NCI-H187 (cell line): ENCODE measurements at places on chromosomes 4 and X.
A peak's percentile ranks its signal among the peaks of the same experiment; 100 is the strongest.

DNA sequence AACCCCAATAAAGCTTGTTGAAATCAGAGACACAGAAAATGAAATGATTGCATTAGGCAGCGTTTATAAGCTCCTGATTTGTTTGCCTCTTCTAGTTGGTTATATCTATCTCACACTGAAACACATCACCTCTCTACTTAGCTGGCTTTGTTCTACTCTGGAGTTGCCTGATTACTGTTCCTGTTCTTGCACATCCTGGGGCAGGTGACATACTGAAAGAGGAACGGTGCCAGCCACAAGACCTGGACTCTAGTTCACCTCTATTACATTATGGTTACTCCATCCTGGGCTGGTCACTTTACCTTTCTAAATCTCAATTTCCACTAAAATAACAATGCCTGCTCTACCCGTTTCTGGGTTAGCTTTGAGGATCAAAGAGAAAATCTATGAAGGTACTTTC, 47.9 kb downstream of the TRIM2 start:
- no peak for DNase-seq

- DNase-seq: no peak
These were observed 93.3 kb downstream of the RASGEF1B start for GRCh38 chr4:81378386-81378785.

GRCh38 chr4:182924497-182924896, 7.3 kb upstream of the DCTD start:
- no peak for DNase-seq

GRCh38 chr4:34628471-34628870, 1615.8 kb downstream of the ARAP2 start:
- DNase-seq: no peak

GRCh38 chr4:119832776-119833175, 204.2 kb upstream of the PDE5A start:
- no peak for DNase-seq

DNA sequence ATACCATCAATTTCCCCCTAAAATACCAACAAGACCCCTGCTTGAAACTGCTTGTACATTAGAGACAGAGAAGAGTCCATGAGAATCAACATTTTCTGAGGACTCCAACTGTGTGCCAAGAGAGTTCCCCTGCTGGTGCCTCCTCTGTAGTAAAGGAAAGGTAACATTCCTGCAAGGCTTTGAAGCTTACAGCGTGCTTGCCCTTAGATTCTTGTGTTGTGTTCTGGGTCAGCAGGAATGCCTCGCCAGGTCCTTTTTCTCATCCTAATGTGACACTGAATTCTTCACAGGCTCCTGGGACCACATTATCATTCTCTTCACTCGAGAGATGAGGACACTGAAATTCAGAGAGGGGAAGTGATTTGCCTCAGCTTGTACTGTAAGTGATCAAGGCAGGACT, 9.7 kb upstream of the EOLA2 start:
- DNase-seq: no peak

- no peak for DNase-seq
These were observed 115.6 kb upstream of the SCML1 start for GRCh38 chrX:17621566-17622270.

- no peak for DNase-seq
These were observed 118.0 kb upstream of the GLRA2 start for GRCh38 chrX:14411326-14411725.

- no peak for DNase-seq
These were observed 828 bp upstream of the BBS12 start for GRCh38 chr4:122731676-122732075.

DNA sequence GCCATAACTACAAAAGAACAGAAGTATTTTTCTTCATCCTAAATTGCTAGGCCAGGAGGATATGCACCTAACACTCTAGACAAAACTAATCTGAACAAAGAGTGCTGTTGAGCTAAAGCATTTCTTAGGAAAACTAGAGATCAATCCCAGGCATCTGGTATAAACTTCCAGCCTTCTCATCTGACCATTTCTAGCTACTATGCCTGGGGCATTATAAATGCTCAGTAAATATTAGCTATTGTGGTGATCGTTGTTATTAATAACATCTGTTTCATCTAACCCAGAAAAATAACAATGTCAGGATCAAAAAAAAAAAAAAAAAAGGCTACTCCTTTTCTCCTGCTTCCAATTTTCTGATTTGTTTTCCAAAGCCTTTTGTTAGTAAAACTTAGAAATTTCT, 7.7 kb upstream of the SLC10A6 start:
- no peak for DNase-seq

GRCh38 chr4:24973747-24974601, 56.8 kb downstream of the LGI2 start:
- DNase-seq: peak; percentile 73

GRCh38 chrX:29143356-29143755, 556.1 kb downstream of the IL1RAPL1 start:
- no peak for DNase-seq

GRCh38 chr4:110055158-110055768, 142.6 kb downstream of the EGF start:
- no peak for DNase-seq

- no peak for DNase-seq
These were observed 14.9 kb downstream of the ELF4 start for GRCh38 chrX:130095249-130096030.

- no peak for DNase-seq
These were observed 173.4 kb upstream of the RAI2 start for GRCh38 chrX:18034504-18034903.

DNA sequence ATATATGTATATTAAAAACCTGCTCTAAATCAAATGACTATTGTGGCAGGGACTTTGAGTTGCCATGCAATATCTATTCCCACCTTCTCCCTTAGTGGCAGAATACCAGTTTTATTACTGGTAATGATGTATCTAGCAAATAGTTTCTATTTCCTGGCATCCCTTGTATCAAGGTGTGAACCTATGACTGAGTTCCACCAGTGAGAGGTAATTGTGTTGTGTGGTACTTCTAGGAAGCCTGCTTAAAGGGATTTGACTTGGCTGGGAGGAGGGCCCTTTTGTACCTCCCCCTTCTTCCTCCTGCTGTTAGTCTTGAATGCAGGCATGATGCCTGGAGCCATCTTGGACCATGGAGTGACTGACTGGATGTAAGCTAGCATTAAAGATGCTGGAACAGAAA, 65.4 kb upstream of the DYNLT3 start:
- DNase-seq: no peak

- DNase-seq: no peak
These were observed 16.2 kb downstream of the HPF1 start for GRCh38 chr4:169741569-169741968.

DNA sequence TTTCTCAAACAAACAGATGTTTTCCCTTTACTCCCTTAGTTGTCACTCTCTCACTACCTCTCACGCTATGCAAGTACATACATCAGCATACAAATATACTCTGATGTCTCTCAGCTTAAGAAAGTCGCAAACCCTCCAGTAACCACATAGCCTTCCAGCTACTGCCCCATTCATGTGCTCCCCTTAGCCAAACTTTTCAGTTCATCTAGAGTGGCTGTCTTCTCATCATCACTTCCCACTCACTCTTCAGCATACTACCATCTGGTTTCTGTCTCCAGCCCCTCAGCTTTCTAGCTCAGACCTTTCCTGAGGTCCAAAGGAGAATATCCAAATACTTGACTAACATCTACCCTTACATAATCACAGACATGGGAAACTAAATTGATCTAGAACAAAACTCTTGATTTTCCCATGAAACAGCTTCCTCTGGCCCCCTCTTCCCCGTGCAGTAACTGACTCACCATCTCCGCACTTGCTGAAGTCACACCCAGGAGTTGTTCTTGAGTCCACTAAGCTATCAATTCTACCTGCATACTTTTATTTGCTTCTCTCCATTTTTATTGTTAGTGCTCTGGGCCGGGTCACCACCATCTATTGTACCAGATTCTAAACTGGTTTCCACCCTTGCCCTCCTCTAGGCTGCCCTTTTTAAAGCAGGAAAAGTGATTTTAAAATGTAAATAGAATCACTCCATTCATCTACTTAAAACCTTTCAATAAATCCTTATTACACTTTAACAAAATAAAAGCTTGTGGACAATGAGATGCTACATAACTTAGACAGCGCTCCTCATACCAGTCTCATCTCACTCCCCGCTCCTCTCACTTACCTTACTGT, 57.2 kb downstream of the CASP6 start:
- DNase-seq: no peak

DNA sequence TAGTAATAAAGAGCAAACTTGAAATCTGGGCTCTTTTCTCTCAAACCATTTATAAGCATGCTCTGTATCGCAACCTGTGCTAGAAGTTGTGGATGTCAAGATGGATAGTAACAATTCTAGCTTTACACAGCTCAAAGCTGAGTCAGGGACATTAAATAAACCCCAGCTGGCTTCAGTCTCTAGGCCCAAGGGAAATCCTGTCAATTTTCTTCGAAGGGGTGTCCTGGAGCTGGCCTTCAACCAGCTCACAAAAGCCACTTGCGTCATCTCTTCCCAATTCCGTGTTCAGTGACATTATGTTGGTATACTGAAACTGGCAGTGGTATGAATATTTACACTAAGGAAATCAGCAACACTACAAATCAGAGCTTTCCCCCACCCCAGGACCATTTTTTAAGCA, 89.8 kb upstream of the PRKG2 start:
- DNase-seq: no peak

- DNase-seq: no peak
These were observed 112.7 kb downstream of the BCOR start for GRCh38 chrX:39985071-39985470.

- DNase-seq: no peak
These were observed 155.6 kb upstream of the PITX2 start for GRCh38 chr4:110778521-110778920.

- DNase-seq: no peak
These were observed 5.6 kb downstream of the PDGFRA start for GRCh38 chr4:54234497-54235205.

DNA sequence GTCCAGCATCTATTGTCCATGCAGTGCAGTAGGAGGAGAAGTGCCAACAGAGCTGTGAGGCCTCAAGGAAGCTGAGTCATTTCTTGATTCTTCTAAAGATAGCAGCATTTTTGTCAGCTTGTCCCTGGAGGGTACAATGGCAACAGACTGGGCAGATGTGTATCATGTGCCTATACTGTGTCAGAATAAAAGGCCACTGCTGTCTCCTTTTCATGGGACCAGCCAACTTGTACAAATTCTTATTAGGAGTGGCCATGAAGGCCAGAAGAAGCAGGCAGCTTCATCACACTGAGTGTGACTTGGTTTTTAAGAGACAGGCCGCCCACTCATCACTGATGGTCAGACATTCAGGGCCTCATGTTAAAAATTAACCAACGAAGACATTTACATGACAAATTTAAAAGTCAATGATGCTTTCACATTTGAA, 185.0 kb upstream of the FAM241A start:
- no peak for DNase-seq

GRCh38 chrX:147891896-147892295, 19.8 kb upstream of the FMR1 start:
- no peak for DNase-seq

GRCh38 chr4:10256203-10256602, 139.6 kb upstream of the WDR1 start:
- DNase-seq: no peak

- no peak for DNase-seq
These were observed 108.3 kb downstream of the APBB2 start for GRCh38 chr4:41106081-41106480.

- DNase-seq: no peak
These were observed 85.6 kb upstream of the CXorf66 start for GRCh38 chrX:140050906-140051305.

DNA sequence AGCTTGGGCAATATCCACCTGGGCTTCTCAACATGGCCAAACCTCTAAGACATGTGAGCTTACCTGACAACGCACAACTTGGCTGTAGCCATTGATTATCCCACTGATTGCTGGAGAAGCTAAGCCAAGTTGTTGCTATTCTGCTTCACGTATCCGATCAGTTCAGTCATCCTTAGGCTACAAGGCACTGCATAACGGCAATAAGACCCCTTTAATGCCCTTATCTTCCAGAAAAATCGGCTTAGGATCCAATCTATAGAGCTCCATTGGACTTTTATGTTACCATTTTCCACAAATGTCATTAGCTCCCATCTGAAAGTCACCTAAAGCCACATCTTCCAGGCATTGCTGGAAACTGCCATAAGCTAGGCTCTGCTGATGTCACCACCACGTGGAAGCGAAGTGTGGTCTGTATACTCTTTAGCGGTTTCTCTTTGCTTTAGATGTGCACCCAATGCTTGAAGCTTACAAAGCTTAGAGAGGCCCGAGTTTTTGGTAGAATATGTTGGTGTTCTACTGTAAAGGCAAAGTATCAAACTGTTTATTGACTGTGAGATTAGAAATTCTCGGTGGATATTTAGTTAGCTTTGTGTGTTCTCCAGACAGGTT, 163.1 kb downstream of the CPE start:
- DNase-seq: no peak
